Liver (tissue), 10 donors: ENCODE measurements at places on chromosomes 7 and 10. TPM values are rescaled to one million over a fixed set of nuclear protein-coding genes. Genes with fewer than 3 reads are reported as not detected.

DNA sequence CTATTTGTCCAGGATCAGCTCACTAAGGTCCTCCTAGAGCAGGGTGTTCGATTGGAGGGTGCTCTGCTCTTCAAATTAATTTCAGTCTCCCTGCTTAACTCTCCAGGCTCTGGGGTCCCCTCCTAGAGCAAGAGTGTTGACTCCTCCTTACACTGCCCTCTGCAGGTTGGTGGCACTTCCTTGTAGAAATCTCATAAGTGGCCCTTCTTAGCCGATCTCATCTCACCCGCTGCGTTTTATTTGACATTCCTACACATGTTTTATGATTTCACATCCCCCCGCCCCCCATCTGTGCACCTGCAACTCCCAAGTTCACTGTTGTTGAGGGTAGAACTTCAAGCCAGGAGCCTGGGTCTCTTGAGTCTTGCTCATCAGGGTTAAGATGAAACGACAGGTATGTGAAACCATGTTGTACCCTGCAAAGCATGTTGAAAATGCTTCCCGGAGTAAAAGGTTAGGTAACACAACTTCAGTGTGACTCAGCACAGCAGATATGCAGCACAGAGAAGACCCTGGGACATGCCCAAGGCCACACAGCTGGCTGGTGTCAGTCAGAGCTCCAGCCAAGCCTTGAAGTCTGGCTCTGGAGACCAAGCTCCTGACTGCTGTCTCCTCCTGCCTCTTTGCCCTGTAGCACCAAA lies 171.2 kb downstream of the PRKAG2 start:
- H3K4me3 ChIP-seq: no peak overlapping the region
- peak overlapping the region; percentile 12 for H3K27ac ChIP-seq
- no peaks in the 10 kb centered on the region for H3K27me3 ChIP-seq
- peaks cover 6% of the 10 kb centered on the region for H3K4me1 ChIP-seq
- DNase-seq: no peak

DNA sequence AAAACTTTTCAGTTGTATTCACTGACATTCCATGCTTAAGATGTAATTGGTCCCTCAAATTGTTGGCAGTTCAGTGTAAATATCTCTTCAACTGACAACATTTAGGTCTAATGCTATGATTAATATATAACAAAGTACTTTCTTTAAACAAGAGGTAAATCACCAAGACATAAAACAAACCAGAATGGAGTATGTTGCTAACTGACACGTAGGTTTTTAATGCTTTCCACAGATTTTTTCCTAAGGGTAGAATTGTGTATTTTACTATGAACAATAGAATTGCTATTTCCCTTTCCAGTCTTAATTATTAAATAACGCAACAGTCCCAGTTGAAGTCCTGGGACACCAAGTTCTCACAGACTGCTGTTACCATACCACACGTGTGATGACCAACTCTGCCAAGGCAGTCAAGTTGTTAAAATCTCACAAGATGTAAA lies 4.1 kb downstream of the JCAD start:
- no peaks in the 10 kb centered on the region for H3K27me3 ChIP-seq
- H3K36me3 ChIP-seq: no peaks in the 10 kb centered on the region
- H3K4me1 ChIP-seq: peaks cover 8% of the 10 kb centered on the region
- H3K4me3 ChIP-seq: no peak overlapping the region
- H3K27ac ChIP-seq: no peak overlapping the region

GRCh38 chr10:13505052-13505680 lies 23.6 kb downstream of the BEND7 start:
- DNase-seq: no peak
- no peaks in the 10 kb centered on the region for H3K36me3 ChIP-seq
- H3K4me1 ChIP-seq: no peaks in the 10 kb centered on the region
- H3K27ac ChIP-seq: no peak overlapping the region
- no peaks in the 10 kb centered on the region for H3K27me3 ChIP-seq
- H3K4me3 ChIP-seq: no peak overlapping the region

DNA sequence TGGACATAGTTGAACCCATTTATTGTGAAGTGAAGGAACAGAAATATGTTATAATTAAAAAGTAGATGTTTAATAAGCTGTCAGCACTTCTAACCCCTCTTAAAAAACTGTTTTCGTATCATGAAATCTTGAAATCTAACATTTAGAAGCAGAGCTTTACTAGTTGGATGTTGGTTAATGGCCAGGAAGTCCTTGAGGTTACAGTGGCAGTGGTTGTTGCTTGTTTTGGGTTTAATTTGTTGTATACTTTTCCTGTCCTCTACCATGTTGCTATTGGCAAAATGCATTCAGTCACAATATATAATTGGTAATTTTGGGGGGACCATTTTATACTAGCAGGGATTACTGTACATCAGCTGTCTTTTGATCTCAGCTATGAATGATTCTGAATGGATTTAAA lies 60.7 kb downstream of the EXOC4 start:
- no peaks in the 10 kb centered on the region for H3K4me1 ChIP-seq
- H3K4me3 ChIP-seq: no peak overlapping the region
- peaks cover 9% of the 10 kb centered on the region for H3K36me3 ChIP-seq
- H3K27me3 ChIP-seq: no peaks in the 10 kb centered on the region
- H3K27ac ChIP-seq: no peak overlapping the region

GRCh38 chr7:134829380-134829986 lies 50.0 kb downstream of the CALD1 start:
- no peaks in the 10 kb centered on the region for H3K4me1 ChIP-seq
- no peak for DNase-seq
- H3K36me3 ChIP-seq: no peaks in the 10 kb centered on the region
- H3K27me3 ChIP-seq: no peaks in the 10 kb centered on the region

DNA sequence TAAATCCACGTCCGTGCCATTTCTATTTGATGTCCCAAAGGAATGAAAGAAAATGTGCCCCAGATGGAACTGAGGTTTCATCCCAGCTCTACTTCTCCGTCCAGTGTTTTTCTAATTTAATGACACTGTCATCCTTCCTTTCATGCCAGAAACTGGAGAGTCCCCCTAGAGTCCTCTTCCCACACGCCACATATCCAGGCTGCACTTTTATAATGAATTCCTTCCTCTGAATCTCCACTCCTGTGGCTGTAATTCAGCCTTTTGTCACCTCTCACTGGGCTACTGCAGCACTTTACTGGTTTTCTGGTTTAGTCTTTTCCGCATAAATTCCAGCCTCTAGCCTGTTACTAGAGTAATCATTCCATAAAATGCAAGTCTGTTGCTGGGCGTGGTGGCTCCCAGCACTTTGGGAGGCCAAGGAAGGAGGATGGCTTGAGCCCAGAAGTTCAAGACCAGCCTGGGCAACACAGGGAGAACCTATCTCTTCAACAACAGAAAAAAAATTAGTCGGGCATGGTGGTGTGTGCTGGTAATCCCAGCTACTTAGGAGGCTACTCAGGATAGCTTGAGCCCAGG lies 142.6 kb upstream of the RHEB start:
- H3K27me3 ChIP-seq: no peaks in the 10 kb centered on the region
- no peaks in the 10 kb centered on the region for H3K4me1 ChIP-seq
- no peak for DNase-seq
- H3K4me3 ChIP-seq: no peak overlapping the region
- H3K36me3 ChIP-seq: no peaks in the 10 kb centered on the region

GRCh38 chr10:89079961-89080360 lies 89.4 kb downstream of the FAS start:
- peaks cover 3% of the 10 kb centered on the region for H3K4me1 ChIP-seq
- no peak overlapping the region for H3K4me3 ChIP-seq
- no peak overlapping the region for H3K27ac ChIP-seq
- no peaks in the 10 kb centered on the region for H3K36me3 ChIP-seq

DNA sequence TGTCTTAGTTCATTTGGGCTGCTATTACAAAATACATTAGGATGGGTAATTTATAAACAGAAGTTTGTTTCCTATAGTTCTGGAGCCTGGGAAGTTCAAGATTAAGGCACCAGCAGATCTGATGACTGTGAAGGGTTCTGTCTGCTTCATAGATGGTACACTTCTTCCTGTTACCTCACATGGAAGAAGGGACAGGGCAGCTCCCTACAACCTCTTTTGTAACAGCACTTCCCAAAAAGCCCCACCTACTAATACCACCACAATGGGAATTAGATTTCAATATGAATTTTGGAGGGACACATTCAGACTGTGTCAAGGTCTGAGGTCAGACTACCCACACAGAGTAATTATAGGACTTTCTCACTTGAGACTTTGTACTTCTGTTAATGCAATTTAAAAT lies 260.3 kb downstream of the ARHGAP12 start:
- DNase-seq: no peak
- H3K4me3 ChIP-seq: no peak overlapping the region
- H3K27ac ChIP-seq: no peak overlapping the region
- H3K36me3 ChIP-seq: no peaks in the 10 kb centered on the region
- H3K4me1 ChIP-seq: no peaks in the 10 kb centered on the region
- H3K27me3 ChIP-seq: no peaks in the 10 kb centered on the region

DNA sequence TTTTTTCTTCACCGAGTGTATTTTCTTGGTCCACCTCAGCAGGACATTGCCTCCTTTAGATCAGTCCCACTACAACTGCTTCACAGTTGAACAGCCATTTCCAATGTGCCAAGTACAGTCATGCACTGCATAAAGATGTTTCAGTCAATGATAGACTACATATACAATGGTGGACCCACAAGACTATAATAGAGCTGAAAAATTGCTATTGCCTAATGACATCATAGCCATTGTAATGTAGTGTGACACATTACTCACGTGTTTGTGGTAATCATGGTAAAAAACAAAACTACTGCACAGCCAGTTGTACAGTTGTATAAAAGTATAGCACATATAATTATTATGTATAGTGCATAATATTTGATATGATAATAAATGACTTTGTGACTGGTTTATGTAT lies 113.8 kb upstream of the HPS1 start:
- H3K27ac ChIP-seq: no peak overlapping the region
- no peak overlapping the region for H3K4me3 ChIP-seq
- no peaks in the 10 kb centered on the region for H3K4me1 ChIP-seq
- H3K27me3 ChIP-seq: no peaks in the 10 kb centered on the region

DNA sequence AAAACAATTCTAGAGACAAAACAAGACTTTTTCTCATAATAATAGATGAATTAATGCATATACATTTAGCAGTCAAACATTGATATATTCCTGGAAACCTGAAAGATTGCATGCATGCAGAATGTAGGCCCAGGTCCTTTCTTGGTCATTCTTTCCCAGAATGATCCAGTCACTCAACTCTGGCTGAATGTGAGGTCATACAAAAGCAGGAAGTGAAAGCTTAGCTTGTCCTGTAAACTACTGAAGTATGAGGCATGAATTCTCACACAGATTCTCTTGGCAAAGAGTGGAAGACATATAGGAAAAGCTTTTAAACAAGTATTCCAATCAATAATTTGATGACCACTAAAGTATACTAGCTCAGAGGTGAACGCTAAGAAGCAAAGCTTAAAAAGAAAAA lies 253.9 kb downstream of the PPP1R3A start:
- H3K27ac ChIP-seq: no peak overlapping the region
- H3K36me3 ChIP-seq: no peaks in the 10 kb centered on the region
- no peak overlapping the region for H3K4me3 ChIP-seq

GRCh38 chr7:106111655-106112117 lies 426 bp downstream of the SYPL1 start:
- peak overlapping the region; percentile 62 for H3K4me3 ChIP-seq
- no peaks in the 10 kb centered on the region for H3K36me3 ChIP-seq
- peaks cover 9% of the 10 kb centered on the region for H3K4me1 ChIP-seq
- H3K27me3 ChIP-seq: no peaks in the 10 kb centered on the region
- peak overlapping the region; percentile 83 for H3K27ac ChIP-seq

- DNase-seq: no peak
- no peak overlapping the region for H3K4me3 ChIP-seq
- H3K27ac ChIP-seq: no peak overlapping the region
- H3K36me3 ChIP-seq: no peaks in the 10 kb centered on the region
- H3K4me1 ChIP-seq: no peaks in the 10 kb centered on the region
Measured at GRCh38 chr10:29541422-29542210, 93.2 kb downstream of the SVIL start.

DNA sequence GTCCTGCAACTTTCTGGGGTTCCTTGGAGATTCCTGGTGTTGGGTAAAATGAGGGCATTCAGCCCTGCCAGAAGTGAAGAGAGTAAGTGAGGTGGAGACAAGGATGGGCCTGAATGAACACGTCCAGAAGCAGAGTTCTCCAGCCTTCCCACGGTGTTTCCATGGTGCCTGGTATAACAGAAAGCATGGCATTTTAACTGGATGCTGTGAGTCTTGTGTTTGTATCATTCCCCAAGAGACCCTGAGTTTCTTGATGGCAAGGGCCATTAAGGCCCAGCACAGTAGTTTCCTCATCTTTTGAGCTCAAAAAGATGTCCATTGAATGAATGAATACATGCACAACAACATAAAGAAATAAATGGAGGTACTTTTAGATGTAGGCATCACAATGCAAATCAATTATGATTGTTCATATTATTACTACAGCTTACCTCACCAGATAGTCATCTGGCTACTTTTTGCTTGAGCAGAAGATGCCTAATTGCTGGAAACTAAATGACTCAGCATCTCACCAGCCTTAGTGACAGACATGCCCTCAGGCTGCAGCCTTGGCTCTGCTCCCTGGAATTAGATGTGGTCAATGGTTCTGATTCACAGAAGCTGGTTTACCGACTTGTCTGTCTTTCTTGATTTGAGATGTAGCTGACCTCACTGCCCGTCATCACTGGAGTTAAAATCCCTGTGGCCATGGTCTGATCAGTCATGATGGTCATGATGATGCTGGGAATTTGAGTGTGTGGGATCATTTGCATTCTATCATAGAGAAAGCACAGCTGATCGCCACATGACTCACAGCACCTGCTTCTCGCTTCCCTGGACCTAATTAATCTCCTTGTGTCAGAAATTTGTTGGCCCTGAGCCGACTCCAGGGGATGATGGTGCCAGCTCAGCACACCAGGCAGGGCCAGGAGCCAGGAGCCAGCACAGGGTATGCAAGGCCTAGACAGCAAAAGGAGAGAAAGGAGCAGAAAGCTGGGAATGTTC lies 83.9 kb downstream of the CXCL12 start:
- no peaks in the 10 kb centered on the region for H3K36me3 ChIP-seq
- H3K4me1 ChIP-seq: no peaks in the 10 kb centered on the region
- H3K27ac ChIP-seq: no peak overlapping the region
- no peak overlapping the region for H3K4me3 ChIP-seq

- no peak for DNase-seq
- H3K27me3 ChIP-seq: no peaks in the 10 kb centered on the region
- peaks cover 42% of the 10 kb centered on the region for H3K36me3 ChIP-seq
- H3K4me1 ChIP-seq: no peaks in the 10 kb centered on the region
Measured at GRCh38 chr10:24502006-24502405, 221.7 kb downstream of the ARHGAP21 start.

RBP3 gene
- total RNA-seq: not detected

NODAL gene
- not detected for total RNA-seq

GPR22 gene
- total RNA-seq: not detected

AFAP1L2 gene
- total RNA-seq: 1.6 TPM

PNLIPRP1 gene
- not detected for total RNA-seq
